Thymus (tissue), 14 donors: ENCODE measurements at places on chromosomes 3 and 15. TPM values are rescaled to one million over a fixed set of nuclear protein-coding genes. Genes with fewer than 3 reads are reported as not detected.

- peaks cover 56% of the 10 kb centered on the region for H3K4me1 ChIP-seq
- peak overlapping the region; percentile 99 for H3K27ac ChIP-seq
- no peaks in the 10 kb centered on the region for H3K27me3 ChIP-seq
- H3K36me3 ChIP-seq = peaks cover 13% of the 10 kb centered on the region
These were observed 5.3 kb downstream of the EDEM1 start for GRCh38 chr3:5192571-5193365.

- no peak overlapping the region for H3K27ac ChIP-seq
- H3K36me3 ChIP-seq = no peaks in the 10 kb centered on the region
- H3K27me3 ChIP-seq = no peaks in the 10 kb centered on the region
- H3K4me3 ChIP-seq = no peak overlapping the region
- no peak for DNase-seq
- no peaks in the 10 kb centered on the region for H3K4me1 ChIP-seq
These were observed 21.1 kb upstream of the TNK2 start for GRCh38 chr3:195929452-195929851.

- no peaks in the 10 kb centered on the region for H3K27me3 ChIP-seq
- DNase-seq = no peak
- no peaks in the 10 kb centered on the region for H3K4me1 ChIP-seq
- no peaks in the 10 kb centered on the region for H3K36me3 ChIP-seq
These were observed 10.4 kb downstream of the COL6A6 start for GRCh38 chr3:130527426-130527825.

DNA sequence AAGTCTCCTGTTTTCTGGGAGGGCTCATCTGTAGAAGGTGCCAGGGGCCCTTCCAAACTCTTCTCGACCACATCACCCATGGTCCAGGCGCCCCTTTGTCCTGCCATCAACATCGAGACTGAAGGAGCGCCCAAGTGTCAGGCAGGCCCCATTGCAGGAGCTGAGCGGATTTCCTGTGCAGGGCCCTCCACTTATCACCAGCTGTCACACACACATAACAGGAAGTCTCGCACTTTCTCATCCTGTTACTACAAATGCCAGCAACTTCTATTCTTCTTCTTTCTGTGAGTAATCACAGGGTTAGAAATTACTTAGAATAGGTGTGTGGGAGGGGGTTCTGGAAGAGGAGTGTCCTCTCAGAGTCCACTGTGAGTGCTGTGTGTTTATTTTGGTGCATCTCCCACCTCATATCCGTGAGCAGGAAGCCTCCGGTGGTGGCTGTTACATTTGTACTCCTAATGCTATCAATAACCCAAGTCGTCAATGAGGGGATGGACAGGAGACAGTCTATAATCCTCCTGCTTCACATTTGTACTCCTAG, at the start of gene KLHL6:
Gene KLHL6 (minus strand): TSS at position 166 of the 541 bp plus-strand sequence. CDS start 53 bp downstream, at position 113.
- no peaks in the 10 kb centered on the region for H3K27me3 ChIP-seq
- no peaks in the 10 kb centered on the region for H3K36me3 ChIP-seq
- H3K4me1 ChIP-seq = peaks cover 13% of the 10 kb centered on the region
- H3K4me3 ChIP-seq = peak within 1 kb of the TSS; percentile 78
- peak; percentile 74 for DNase-seq

GRCh38 chr3:194120789-194121770, 14.9 kb upstream of the HES1 start:
- no peak for DNase-seq
- peaks cover 5% of the 10 kb centered on the region for H3K4me1 ChIP-seq
- no peaks in the 10 kb centered on the region for H3K36me3 ChIP-seq
- H3K27me3 ChIP-seq = no peaks in the 10 kb centered on the region
- no peak overlapping the region for H3K27ac ChIP-seq
- no peak overlapping the region for H3K4me3 ChIP-seq

DNA sequence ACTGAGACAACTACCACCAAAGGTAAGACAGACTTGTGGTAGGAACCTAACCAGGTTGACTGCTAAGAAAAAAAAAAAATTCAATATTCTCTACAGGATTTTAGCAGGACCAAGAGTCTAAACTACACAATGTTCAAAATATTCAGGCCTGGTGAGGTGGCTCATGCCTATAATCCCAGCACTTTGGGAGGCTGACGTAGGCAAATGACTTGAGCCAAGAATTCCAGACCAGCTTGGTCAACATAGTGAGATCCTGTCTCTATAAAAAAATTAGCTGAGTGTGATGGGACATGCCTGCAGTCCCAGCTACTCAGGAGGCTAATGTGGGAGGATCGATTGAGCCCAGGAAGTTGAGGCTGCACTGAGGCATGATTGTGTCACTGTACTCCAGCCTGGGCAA, 341.6 kb upstream of the WNT5A start:
- H3K27me3 ChIP-seq = no peaks in the 10 kb centered on the region
- H3K36me3 ChIP-seq = no peaks in the 10 kb centered on the region
- no peaks in the 10 kb centered on the region for H3K4me1 ChIP-seq
- DNase-seq = no peak
- no peak overlapping the region for H3K27ac ChIP-seq
- no peak overlapping the region for H3K4me3 ChIP-seq

- no peak overlapping the region for H3K27ac ChIP-seq
- no peaks in the 10 kb centered on the region for H3K4me1 ChIP-seq
- H3K27me3 ChIP-seq = no peaks in the 10 kb centered on the region
These were observed 23.9 kb downstream of the IL5RA start for GRCh38 chr3:3086239-3086638.

DNA sequence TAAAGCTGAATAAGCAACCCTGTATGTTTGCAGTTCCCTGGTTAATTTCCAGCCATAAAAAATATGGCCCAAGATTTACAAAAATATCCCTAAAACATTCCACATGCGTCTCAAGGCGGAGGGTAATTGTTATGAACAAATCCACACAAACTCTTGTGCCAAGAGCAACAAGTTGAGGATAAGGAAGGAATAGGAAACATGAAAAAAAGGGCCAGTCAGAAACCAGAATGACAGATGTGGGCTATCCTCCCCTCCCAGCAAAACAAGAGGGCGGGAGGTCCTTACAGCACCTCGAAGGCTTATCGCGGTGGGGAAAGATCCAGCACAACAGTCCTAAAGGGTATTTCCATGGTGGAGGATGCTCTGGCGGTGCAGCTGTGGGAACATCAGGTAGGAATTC, 155.6 kb upstream of the HES1 start:
- no peaks in the 10 kb centered on the region for H3K4me1 ChIP-seq
- H3K4me3 ChIP-seq = no peak overlapping the region
- DNase-seq = no peak
- H3K27me3 ChIP-seq = no peaks in the 10 kb centered on the region
- no peaks in the 10 kb centered on the region for H3K36me3 ChIP-seq
- H3K27ac ChIP-seq = no peak overlapping the region

GRCh38 chr15:25176991-25177954, 222.5 kb downstream of the SNRPN start:
- DNase-seq = no peak
- no peaks in the 10 kb centered on the region for H3K4me1 ChIP-seq
- H3K36me3 ChIP-seq = no peaks in the 10 kb centered on the region

DNA sequence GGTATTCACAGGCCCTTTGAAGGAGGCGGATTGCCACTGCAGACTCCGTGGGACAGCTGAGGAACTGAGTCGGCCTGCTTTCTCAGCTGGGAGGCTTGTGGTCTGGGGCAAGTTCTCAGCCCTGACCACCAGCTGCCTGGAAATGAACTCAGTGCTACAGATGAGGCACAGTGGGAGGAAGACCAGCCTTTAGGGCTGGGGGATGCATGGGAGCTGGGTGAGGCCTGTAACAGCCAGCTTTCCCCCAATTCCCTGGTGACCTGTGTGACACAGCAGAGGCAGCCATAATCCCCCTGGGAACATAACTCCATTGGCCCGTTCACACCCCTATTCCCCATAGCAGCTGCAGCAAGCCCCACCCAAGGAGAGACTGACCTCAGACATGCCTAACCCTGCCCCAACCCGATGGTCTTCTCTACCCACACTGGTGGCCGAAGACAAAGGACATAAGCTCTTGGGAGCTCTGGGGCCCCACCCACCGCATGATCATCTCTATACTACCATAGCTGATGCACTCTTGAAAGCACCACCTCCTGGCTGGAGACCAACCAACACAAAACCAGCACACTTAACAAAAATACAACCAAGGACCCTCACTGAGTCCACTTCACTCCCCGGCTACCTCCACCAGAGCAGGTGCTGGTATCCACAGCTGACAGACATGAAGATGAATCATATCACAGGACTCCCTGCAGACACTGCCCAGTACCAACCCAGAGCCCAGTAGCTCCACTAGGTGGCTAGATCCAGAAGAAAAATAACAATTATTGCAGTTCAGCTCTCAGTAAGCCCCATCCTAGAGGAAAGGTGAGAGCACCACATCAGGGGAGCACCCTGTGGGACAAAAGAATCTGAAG, 24.9 kb downstream of the ZMAT3 start:
- H3K4me1 ChIP-seq = peaks cover 4% of the 10 kb centered on the region
- no peak overlapping the region for H3K27ac ChIP-seq
- no peak for DNase-seq
- no peak overlapping the region for H3K4me3 ChIP-seq
- no peaks in the 10 kb centered on the region for H3K27me3 ChIP-seq

DNA sequence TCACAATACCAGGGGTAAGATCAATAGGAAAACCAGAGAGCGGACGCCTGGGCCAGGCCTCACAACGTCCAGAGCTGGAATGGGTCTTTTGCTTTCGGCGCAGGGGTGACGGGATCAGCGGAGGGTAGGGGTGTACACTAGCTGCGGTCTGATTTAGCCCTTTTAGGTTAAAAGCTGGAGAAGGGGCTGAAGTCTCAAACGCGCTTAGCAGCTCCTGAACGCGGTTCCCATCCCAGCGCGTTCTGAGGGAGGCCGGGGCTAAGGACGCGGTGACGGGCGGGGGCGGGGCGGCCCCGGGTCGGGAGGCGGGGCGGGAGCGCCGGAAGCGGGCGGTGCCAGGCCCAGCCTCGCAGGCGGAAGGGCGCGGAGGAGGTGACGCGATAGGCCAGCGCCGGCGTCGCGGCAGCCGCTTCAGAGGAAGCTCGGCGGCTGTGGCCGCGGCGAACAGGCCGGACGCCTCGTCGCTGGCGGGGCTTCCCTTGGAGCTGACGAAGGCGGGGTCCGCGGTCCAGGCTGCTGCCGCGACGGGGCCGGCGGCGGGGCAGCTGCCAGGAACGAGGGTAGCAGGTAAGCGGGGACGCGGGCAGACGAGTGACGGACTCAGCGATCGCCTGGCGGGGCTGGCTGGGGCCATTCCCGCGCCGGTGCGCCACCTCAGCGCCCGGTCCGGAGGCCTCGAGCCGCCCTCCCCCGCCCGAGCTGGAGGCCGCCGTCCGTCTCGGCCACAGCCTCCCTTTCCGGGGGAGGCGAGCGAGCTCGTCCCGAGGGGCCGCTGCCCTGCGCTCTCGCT, at the start of gene SENP5:
Gene SENP5 (plus strand): TSS at position 414 of the 790 bp plus-strand sequence. CDS start 17,262 bp downstream, outside the sequence.
- peaks cover 7% of the 10 kb centered on the region for H3K4me1 ChIP-seq
- peak within 1 kb of the TSS; percentile 84 for H3K4me3 ChIP-seq
- peak; percentile 94 for DNase-seq
- peak within 1 kb of the TSS; percentile 88 for H3K27ac ChIP-seq
- no peaks in the 10 kb centered on the region for H3K27me3 ChIP-seq
- peaks cover 7% of the 10 kb centered on the region for H3K36me3 ChIP-seq

DNA sequence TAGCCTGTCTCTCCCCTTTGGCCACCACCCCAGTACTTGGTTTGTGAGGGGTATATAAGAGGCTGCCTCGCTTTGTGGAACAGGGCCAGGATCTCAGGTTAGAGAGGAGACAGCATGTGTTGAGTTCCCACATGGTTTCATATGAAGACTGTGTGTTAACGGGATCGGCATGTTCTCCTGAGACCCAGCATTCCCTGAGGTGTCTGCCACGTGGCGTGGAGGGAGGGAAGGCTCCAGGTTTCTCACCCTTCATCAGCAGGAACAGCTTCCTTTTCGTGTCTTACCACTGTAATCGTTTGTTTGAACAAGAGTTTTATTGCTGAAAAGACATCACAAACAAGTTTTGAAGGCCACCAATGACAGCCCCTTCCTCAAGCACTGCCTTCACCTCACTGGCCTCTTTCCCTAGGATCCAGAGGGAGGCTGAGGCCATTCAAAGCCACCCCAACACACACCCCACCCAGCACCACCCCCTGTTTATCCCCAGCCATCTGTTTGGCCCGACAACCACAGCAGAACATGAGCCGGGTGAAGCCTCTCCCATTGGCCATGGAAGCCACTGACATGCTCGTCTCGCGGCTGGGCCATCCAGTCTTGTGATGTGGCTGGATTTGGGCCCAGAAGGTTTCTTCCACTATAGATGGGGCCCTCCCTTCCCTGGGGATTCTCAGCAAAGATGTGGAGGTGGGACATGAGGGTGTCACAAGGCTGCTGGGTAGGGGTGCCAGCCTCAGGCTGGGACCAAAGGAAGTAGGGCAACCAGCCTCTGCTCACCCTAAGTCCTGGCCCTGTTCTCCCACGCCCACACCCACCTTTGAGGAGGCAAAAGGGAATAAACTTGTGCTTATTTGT, 10.0 kb downstream of the BHLHE40 start:
- no peak for DNase-seq
- no peak overlapping the region for H3K27ac ChIP-seq
- H3K4me1 ChIP-seq = peaks cover 6% of the 10 kb centered on the region
- peaks cover 9% of the 10 kb centered on the region for H3K27me3 ChIP-seq

Gene UCN2
- polyA plus RNA-seq = 4.7 TPM

Gene CCRL2
- polyA plus RNA-seq = 19.1 TPM

Gene NFKBIZ
- polyA plus RNA-seq = 13.7 TPM

Gene ALDH1A2
- polyA plus RNA-seq = 1.8 TPM

Gene DNAJA4
- polyA plus RNA-seq = 19.0 TPM

Gene SPSB4
- polyA plus RNA-seq = 0.30 TPM

Gene LDHAL6B
- not detected for polyA plus RNA-seq

Gene PLXND1
- 106 TPM for polyA plus RNA-seq
